ENCODE measurements at places on chromosomes 7 and 10.

- no peak for DNase-seq
Observed at GRCh38 chr7:80210400-80210799, 75.8 kb downstream of the GNAI1 start.

DNA sequence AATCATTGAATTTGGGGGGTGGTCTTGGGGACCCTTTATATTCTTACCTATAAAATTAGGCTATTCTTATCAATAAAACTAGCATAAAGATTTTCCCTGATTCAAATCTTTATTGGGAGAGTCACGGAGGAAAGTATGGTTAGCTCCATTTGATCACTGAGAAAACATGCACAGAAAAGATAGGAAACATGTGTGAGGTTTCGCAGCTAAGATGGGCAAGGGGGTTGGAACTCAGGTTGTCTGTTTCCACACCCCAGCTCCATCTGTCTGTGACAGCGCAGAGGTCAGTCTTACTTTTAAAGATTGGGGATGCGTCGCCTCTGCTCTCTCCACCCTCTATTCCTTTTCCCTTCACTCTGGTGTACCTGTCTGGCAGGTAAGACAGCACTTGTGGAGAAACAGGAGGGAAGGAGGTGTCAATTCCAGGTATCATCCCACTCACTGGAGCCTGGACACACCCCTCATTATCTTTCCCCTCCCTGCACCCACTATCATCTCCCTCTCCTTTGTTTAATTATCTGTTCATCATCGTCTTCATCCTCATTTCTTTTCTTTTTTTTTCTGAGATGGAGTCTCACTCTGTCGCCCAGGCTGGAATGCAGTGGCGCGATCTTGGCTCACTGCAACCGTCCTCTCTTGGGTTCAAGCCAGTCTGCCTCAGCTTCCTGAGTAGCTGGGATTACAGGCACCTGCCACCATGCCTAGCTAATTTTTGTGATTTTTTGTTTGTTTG, 2.4 kb upstream of the DENND10 start:
- DNase-seq = no peak

DNA sequence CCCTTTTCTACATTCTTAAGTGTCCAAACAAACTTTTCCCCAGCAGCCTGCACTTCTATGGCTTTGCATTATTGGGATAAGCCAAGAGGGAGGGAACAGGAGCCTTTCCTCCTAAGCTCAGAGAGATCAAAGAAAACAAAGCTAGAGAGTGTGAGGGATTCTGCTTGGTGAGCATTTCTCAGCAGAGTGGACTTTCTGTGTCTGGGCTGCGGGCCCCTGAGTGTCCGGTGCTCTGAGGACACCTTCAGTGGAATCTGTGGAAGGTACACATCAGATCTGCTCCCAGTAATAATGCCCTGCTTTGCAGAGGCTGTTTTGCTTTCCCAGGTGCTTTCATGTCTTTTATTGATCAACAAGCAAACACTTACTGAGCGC, 50.2 kb downstream of the KCNMA1 start:
- no peak for DNase-seq

- no peak for DNase-seq
Observed at GRCh38 chr7:156545979-156546378, 94.6 kb upstream of the RNF32 start.

DNA sequence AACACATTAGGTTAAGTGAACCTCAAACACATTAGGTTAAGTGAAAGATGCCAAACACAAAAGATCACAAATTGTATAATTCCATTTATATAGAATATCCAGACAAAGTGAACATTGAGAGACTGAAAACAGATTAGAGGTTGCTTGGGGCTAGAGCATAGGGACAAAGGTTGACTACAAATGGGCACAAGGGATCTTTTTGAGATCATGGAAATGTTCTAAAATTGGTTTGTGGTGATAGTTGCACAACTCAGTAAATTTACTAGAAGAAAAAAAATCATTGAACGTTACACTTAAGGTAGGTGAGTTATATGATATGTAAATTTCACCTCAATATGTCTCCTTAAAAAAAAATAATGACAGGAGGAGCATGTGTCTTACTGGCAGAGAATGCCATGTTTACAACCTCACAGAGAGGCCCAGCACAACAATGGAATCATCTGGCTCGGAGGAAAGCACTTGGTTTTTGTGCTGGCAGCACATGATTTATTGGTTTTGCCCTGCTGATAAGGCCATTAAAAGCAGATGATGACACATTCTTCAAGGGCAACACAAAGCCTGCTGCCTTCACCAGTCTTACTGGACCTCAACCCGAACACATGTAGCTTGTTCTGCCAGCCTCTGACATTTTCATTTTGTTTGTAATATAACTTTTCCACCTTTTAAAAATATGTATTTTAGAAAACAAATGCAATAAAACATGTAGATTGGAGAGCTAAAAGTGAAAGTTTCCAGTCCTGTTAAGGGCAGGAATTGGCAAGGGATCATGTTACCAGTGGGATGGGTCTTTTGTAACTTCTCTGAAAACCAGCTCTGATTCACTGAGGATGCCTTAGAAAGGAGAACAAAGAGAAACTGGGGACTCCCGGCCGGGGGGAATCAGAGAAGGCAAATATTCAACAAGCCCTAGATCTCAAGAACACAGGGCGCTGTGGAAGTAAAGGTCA, 11.9 kb upstream of the LMOD2 start:
- no peak for DNase-seq

- DNase-seq = peak; percentile 16
Observed at GRCh38 chr7:159119026-159119741, 25.5 kb downstream of the VIPR2 start.

- no peak for DNase-seq
Observed at GRCh38 chr7:89798599-89798996, 355.7 kb upstream of the STEAP1 start.

DNA sequence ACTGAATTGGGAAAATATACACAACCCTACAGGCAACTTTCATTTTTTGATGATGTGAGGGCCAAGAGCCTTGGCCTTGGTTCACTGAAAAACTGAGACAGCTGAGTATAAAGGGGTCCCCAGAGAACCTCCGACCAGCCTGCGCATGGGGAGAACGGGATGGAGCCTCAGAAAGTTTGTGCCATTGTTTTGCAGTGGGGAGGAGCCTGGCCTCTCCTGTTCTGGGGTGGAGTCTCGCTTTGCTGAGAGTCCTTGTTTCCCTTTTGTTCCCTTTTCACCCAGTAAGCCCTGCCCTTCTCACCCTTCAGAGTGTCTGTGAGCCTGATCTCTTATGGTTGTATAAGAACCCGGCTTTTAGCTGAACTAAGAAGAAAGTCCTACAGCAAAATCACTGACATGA, 193.2 kb upstream of the AKR1E2 start:
- no peak for DNase-seq
